ENCODE measurements at places on chromosomes 7 and 10.

DNA sequence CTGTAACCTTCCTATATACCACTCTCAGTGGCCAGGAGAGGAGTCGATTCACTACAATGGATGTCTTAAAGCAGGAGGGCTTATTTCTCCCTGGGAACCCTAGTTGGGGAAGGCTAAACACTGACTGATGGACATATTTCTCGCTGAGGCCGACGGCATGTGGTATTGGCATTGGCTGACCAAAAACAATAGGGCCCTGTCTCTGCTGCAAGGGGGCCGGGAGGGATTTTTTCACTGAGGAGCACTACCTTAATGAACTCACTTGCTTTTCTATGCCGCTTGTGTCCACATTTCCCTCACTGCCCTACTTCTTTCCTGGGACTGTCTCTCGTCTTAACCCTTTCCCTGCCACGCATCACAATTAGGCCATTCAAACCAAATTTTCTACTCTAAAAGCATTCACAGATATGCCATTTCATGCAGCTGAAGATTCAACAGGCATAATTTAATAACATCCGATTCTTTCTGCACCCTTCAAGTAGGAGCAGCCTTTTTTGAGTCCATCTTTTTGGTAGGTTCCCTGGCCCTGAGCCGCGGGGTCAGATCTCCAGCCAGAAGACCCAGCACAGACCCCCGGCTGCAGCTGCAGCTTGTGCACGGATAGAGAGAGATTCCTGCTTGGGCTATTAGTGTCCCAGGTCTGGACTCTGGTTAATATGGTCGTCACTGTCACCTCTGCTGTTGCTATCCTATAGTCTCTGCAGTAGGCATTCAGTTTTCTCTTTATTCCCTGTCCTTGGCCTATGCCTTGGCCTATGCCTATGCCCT lies 118.7 kb downstream of the HIPK2 start:
- no peak for DNase-seq

DNA sequence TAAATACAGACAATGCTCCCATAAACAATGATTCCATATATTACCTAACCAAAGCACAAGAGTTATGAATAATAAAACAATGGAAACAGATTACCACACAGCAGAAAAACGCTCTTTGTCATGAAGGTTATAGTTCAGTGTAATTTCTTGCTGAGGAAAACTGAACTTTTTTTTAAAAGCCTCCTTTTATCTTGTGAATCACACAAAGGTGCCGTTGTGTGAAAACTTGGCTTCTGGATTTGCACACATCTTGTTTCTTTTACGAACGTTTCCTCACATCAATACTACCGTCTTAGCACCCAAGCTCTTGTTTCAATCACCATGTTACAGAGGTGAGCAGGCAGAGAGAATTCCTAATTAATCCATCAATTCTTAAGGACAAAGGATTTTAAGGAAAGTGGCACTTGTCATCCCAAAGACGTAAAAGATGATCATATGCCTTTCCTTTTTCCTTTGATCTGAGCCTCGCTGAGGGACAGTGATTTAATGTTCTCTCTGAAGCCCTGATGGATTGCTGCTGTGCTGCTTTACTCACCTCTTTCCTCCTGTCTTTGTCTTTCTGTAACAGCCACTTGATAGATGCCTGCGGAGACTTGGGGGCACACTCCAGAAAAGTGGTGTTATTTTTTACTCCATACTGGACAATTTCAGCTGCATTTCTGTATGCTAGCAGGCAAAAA lies 110.1 kb downstream of the CD36 start:
- no peak for DNase-seq

DNA sequence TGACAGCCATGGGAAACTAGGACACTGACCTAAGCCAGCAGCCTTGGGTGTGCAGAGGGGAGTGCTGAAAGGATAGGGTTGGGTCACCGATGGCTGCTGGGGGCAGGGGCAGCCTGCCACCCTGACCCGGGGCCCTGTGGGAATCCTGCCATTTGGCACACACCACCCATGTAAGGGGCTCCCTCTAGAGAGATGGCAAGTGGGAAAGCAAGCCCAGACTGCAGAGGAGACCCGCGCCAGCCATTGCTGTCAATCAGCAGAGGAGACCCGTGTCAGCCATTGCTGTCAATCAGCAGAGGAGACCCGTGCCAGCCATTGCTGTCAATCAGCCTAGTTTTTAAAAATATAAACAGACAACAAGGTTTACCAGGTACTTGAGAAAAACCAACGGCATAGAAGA lies 27.4 kb upstream of the PRKAG2 start:
- no peak for DNase-seq

DNA sequence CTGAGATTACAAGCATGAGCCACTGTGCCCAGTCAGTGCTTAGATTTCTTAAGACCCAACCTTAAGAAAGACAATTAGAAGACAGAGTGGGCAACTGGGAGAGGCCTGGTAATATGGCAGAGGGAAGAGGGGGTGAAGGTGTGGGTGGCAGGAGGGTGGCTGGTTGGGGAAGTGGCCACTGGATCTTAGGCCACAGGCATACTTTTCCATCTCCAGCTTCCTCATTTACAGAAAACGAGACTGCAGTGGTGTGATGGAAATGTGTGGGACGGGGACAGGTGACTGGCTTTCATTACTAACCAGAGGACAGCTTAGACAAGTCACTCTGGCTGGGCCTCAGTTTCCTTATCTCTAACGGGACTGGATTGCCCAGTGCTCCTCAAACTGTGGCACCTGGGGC lies 1.0 kb upstream of the FFAR4 start:
- no peak for DNase-seq

DNA sequence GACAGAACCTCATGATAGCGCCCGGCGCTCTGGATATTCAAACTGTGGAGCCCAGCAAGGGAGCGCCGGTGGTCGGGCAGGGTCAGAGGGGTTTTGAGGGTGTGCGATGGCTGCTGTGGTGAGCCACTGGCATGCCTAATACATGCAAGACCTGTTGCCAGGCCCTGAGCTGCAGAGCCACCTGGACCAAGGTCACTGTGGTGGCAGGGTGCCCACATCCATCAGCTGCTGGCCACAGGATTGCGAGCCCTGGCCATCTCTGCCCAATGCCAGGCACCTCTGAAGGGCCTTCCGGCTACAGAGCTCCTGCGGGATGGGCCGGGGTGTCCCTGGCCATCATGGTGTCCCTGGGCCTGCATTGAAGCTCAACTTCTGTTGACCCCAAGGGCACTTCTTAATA lies 123.0 kb upstream of the TNRC18 start:
- DNase-seq = no peak

- DNase-seq = no peak
These were observed 25.1 kb upstream of the FAM20C start for GRCh38 chr7:167090-167855.

GRCh38 chr10:68829521-68829920 lies 2.2 kb downstream of the STOX1 start:
- no peak for DNase-seq

DNA sequence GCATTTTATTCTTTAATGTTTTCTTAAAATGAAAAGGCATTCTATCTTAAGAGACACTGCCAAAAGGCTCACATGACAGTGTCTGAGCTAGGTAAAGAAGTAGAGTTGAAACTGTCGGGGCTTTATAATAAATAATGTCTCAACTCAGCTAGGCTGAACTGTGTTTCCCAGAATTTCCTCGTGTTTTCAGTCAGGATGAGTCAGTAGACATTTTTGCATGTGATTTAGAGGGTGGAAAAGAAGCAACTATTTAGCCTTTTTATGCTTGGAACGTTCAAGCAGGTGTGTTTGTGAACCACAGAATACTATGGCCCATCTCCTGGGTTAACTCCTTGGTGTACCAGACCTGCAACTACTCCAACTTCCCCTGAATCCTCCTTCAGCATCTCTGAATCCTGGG lies 23.4 kb upstream of the LIPA start:
- no peak for DNase-seq

DNA sequence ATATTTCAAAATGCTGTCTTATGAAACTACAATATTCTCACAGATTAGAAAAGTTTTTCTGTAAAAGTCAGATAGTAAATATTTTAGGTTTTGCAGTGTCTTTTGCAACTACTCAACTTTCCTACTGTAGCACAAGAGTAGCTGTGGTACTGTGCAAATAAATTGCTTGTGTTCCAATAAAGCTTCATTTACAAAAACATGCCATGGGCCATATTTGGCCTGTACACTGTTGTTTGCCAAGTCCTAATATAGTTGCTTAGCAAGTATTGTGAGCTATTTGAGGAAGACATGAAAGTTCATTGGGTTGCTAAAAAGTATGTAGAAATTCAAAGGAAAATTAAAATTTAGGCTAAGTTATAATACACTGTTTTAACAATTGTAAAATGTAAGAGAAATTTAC lies 80.0 kb downstream of the TFPI2 start:
- DNase-seq = no peak

GRCh38 chr10:69374242-69374641 lies 42.5 kb downstream of the TACR2 start:
- DNase-seq = no peak

GRCh38 chr10:97542169-97543024 lies 30.2 kb upstream of the ANKRD2 start:
- DNase-seq = peak; percentile 18

GRCh38 chr7:22319424-22320403 lies 37.2 kb downstream of the RAPGEF5 start:
- no peak for DNase-seq

GRCh38 chr10:96420228-96421009 lies 61.6 kb upstream of the OPALIN start:
- DNase-seq = no peak

DNA sequence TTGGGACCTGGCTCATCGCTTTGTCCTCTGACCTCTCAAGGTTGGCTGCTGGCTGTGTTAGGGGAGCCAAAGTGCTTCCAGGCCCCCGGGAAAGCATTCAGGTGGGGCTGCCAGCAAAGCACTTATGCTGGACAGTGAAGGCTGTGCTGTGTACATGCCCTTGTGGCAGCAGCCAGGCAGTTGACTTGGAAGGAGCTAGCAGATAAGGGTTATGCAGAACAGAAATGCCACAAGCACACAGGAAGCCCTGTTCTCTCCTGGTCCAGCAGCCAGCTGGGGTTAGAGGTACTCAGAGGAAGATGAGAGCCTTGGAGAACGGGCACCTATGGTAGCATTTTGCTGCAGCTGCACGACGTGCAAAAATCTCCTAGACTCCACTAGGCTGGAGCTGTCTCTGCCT lies 35.2 kb upstream of the OR9A4 start:
- DNase-seq = no peak

- no peak for DNase-seq
These were observed 95.0 kb downstream of the VPS50 start for GRCh38 chr7:93327006-93327633.

DNA sequence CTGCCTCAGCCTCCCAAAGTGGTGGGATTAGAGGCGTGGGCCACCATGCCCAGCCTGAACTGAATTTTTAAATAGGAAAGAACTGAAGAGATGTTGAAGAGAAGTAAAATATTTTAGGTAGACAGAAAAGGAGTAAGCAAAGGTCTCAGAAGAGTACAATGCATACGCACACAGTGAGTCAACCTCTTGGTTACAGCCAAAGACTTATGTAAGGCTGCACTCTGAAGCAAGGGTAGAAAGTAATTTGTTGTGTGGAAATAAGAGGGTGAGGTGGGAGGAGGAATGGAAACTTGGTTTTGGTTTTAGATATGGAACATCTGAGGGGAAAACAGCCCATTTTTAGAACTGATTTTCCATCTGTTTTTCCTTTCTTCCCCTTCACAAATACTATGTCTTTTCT lies 17.6 kb downstream of the KRIT1 start:
- DNase-seq = no peak

DNA sequence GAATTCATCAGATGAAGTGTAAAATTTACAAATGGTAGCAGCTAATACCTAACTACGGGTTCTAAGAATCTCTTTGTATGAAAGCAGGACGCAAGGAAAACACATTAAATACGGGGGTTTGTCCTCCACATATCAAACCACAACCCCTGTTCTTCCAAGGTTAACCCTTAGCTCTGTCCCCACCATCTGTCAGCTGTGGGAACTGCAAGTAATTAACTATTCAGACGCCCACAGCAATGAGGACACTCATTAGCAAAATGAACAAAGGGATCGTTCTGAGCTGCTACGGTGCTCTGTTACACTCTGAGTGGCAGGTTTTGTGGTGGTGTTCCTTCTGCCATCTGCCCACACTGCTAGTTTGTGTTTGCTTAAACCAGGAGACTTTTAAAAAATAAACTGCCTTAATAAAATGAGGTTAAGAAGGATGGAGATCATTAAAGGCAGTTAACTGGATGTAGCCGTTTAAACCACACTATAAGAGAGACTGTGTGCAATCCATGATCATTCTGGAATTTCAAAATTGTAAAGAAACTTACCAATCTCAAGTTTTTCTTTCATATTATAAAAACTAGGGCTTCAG lies 51.4 kb downstream of the C10orf67 start:
- DNase-seq = no peak

DNA sequence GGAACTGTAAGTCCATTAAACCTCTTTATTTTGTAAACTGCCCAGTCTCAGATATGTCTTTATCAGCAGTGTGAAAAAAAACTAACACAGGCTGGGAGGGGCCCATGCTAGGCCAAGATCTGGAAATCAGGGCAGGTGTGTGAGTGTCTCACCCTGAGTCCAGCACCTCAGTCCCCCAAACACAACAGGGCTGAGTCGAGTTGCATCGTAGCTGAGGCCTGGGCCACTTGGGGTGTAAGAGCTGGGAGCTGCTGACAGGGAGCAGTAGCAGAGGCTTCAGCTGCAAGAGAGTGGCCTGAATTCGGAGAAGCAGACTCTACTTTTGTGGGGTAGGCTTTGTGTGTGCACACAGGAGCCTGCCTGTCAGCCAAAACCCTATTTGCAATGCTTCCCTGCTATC lies 553.1 kb downstream of the PTPRN2 start:
- no peak for DNase-seq

DNA sequence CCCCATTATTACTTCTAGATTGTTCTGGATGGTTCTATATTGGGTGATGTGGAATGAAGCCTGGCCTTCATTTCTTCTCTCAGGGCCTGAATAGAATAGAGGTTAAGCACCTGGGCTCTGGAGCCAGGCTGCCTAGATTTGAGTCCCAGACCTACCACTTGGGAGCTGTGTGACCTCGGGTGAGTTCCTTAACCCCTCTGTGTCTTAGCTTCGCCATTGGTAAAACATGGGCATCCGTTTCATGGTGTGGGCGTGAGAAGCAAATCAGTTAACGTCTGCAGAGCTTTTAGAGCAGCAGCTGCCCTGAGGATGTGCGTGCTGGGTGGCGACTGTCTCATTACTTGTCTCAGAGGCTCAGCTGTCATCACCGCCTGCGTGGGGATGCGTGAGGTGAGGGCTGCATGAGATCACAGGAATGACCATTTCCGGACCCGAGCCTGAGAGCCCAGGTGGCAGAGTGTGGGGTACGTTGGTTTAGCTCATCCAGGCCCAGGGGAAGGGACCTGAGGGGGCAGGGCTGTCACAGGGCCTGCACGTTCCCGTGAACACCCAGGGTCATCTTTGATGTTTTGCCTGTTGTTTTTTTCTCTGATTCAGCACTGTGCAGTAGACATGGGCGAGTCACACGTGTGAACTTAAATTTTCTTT lies 9.7 kb downstream of the AGAP3 start:
- DNase-seq = no peak

GRCh38 chr10:69107176-69107490 lies 16.8 kb upstream of the VPS26A start:
- DNase-seq = no peak

- DNase-seq = no peak
These were observed 35.9 kb downstream of the TSPAN15 start for GRCh38 chr10:69486922-69487730.

GRCh38 chr7:56105508-56105907 lies 768 bp downstream of the CHCHD2 start:
- DNase-seq = no peak

GRCh38 chr7:155660059-155660757 lies 15.7 kb downstream of the RBM33 start:
- DNase-seq = no peak
